ACHN (cell line): ENCODE measurements at places on chromosomes 7 and 10.
A peak's percentile ranks its signal among the peaks of the same experiment; 100 is the strongest.

DNA sequence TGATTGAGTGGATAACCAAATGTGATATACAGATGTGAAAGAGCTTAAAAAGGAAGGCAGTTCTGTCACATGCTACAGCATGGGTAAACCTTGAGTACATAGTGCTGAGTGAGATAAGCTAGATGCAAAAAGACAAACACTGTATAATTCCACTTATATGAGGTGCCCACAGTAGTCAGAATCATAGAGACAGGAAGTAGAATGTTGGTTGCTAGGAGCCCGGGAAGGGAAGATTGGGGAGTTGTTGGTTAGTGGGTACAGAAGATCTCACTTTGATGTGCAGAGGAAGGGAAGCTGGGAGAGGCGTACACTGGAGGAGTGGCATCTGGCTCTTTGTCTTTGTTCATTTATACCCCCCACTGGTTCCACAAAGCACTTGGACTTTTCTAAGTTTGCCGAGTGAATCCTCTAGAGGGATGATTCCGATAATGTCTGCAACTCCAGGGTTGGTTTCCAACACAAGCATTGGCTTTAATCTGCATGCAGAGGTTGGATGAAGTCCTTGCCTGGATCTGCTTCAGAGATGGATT lies 39.5 kb downstream of the TSPAN14 start:
- DNase-seq = no peak

GRCh38 chr10:35386594-35387174 lies 50.4 kb downstream of the CCNY start:
- DNase-seq = no peak

DNA sequence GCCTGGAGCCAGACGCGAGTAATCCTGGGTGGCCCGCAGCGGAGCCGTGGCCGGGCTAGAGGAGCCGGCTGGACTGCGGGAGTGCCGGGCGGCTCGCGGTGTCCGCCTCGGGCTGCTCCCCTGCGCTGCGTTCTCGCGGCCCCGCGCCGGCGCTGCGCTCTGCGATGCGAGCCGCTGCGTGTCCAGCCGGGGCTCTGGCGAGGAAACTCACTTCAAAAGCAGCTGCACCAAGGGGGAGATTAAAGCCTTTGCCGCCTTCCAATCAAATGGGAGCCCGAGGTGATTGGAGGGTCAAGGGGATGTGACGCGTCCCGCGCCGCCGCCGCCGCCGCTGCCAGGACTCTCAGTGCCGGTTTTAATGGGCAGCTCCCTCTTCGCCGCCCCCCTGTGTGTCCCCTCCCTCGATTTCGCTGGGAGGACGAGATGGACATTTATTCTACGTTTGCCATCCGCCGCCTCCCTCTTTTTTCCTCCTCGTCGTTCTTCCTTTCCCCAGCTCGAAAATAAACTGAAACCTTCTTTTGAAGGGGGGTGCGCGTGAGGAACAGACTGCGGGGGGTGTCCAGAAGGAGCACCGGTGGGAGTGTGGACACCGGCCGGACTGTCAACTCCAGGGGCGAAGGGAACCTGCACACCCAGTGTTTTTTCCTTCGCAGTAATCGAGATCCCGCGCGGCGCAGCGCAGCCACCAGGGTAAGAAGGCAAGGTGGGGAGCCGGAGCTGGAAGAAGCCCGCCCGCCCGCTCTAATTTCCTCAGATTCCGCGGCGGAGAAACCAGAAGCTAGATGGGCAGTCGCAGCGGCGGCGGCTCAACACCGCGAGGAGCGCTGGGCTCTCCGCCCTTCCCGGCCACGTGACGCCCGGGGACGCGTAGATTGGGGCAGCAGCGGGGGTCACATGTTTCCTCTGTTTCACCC lies at the start of gene ZNF503:
Gene ZNF503, minus strand, starts transcription at position 196 of the 917 bp plus-strand sequence. CDS start 345 bp downstream, outside the sequence.
- peak; percentile 97 for DNase-seq

- DNase-seq = no peak
Measured at GRCh38 chr7:134438946-134439345, 20.0 kb downstream of the AKR1B1 start.

DNA sequence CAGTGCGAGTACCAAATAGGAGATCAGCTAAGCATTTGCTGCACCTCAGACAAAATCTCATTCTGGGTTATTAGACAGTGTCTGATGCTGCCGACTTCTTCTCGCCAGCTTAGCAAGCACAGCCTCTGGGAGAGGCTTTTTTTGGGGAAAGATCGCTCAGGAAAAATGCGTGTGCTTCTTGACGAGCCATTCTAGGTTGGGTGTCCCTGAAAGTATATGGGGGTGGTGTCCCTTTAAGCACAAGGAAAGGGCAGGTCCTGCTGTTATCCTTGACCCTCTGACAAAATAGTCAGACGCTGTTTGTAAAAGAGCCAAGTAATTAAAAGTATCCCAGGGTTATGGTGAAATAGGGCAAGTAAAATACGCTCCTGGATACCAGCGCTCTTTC lies 540.1 kb upstream of the FZD8 start:
- no peak for DNase-seq

DNA sequence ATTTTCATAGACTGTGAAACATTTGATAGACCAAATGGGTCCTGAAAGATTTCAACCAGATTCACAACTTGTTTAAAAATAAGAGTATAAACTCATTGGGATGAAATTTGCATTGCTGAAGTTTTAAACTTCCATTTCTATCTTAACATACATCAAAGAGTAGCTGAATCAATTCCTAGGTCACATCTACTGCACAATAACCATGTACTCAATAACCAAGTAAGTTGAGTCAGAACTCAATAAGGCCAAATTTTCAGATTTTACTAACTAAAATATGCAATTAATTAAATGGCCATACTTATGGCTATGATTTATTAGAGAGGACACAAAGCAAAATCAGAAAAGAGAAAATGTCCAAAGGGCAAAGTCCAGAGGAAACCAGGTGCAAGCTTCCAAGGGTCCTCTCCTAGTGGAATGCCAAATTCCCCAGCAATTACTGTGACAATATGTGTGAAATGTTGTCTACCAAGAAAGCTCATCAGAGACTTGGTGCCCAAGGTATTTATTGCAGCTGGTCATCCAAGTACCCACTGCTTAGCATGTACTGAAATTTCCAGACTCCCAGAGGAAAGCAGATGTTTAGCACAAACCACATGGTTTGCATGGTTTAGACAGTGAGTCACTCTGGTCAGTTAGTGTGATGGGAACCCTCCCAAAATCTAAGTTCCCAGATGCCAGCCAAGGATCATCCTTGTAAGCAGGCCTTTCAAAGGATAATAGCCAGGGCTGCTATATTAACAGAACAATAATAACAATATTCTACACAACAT lies 238.9 kb downstream of the IPMK start:
- DNase-seq = peak; percentile 20

- DNase-seq = peak; percentile 68
Measured at GRCh38 chr7:140719721-140720120, 23.2 kb downstream of the NDUFB2 start.

- no peak for DNase-seq
Measured at GRCh38 chr10:24971374-24971773, 19.0 kb upstream of the PRTFDC1 start.

DNA sequence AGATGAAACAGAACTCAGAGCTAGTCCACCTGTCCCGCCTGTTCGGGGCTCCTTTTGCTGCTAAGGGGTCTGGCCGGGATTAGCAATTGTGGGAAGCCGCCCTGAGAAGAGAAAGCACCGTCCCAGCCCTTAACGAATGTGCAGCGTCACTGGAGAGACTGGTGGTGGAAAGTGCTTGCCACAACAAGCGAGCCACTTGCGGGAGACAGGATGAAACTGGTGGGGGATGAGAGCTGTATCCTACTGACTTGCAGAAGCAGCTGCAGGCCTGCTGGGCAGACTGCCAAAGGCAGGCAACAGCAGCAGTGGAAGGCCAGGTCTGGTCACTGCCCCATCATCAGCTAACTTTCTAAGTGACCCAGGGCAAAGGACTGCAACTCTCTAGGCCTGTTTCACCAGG lies 95.4 kb downstream of the FAM53B start:
- no peak for DNase-seq

- DNase-seq = peak; percentile 12
Measured at GRCh38 chr10:11742009-11742778, at the start of gene ECHDC3. TSS of gene ECHDC3 (plus strand) at chr10:11742382. CDS start at chr10:11742577, 195 bp downstream.

DNA sequence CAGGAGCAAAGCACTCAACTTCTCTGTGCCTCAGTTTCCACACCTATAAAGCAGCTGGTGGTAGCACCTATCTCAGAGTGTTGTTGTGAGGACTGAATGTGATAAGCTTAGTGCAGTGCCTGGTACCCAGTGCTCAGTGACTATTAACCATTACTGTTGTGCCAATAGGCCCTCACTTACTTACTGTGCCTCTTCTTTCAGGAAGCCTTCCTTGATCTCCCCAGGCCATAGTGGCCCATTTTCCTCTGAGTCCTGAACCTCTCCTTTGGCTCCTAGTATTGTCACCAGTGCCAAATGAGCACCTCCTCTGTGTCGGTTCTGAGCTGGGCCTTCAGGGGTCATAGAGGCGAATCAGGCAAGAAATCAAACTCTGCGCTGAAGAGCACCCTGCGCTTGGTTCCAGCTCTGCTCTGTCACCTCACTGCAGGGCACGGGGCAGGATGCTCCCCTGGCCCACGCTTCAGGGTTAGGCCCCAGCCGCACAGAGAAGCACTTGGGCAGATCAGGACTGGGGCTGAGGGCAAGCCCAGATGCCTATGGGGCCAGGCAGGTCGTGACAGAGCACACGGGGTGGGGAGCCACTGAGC lies 2.5 kb downstream of the CALHM1 start:
- DNase-seq = no peak

DNA sequence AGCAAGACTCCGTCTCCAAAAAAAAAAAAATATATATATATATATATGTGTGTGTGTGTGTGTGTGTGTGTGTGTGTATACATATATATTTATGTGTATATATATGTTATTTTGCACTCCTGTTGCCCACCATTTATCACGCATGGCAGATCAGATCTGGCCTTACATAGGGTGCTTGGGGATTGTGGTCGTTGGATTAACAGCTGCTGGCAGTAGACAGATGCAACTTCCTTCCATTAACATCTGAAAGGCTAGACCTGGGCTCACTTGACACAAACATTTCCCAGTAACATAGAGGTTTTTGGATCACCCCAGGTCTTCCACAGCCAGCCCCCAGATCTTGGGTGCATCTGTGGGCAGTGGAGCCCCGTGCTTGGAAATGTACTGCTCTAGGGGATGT lies 40.8 kb upstream of the DLD start:
- DNase-seq = no peak

DNA sequence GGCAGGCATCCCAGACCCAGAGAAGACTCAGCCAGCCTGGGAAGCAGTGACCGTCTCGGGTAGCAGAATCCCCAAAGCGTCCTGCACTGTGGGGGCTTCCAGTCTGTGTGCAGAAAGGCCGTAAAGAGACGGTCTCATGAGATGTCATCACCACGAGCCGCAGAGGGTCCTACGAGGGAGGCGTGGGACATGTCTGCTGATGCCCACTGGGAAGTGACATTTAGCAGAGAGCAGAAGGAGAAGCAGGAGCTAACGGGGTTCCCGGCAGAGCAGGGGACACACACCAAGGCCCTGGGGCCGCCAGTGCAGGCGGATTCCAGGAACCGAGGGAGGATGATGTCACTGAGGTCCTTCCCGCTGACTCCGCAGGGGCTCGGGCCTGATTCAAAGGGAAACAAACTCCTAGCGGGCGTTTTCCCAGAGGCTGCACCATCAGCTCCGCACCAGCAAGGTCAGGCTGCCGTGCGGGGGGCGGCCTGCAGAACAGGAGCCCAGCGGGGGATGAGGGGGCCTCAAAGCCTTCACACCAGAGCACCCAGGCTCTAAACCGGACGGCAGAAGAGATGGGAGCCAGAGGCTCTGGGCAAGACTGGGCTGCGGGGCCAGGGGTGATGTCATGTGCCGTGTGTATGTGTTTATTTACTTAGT lies 85.4 kb upstream of the PDGFA start:
- DNase-seq = no peak

- DNase-seq = no peak
Measured at GRCh38 chr7:3980300-3980643, 679.2 kb downstream of the SDK1 start.
